ENCODE measurements at places on chromosomes 13 and 19.

GRCh38 chr13:36710396-36710795, 36.6 kb downstream of the SERTM1 start:
- no peak for DNase-seq

GRCh38 chr19:23882493-23882892, 32.2 kb upstream of the ZNF726 start:
- no peak for DNase-seq

DNA sequence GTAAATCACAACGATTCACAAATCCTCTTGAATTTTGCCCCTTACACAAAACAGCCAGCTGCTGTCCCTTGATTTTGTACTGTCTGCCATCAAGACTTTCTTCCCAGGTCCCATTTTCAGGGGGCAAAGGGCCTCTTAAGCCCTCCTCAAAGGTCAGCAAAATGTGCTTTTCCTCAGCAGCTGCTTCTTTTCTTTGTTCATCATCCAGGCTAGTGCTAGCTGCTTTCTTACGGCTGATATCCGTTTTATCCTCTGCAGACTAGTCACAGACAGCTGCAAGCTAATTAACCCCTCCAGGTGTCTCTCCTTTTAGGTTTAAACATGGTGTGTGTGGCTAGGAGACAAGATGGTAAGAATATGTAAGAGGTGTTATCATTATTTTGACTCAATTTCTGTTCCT, 90.9 kb downstream of the NALCN start:
- DNase-seq: no peak

DNA sequence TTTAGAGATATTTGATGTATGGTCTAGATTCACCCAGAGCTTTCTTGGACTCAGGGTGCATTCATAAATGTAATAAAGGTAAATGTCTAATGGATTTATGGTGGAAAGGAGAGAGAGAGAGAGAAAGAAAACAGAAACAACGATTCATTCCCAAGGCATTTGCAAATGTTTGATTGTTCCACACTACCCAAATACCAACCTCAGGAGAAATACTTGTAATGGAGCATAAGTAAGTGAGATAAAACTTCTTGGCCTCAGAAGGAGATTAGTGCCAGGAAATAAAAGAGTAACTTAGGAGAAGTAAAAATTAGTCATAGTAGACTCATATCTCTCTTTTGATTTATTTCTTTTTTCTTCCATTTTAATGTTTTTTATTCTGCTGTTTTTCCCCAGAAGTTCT, 40.6 kb upstream of the DGKH start:
- DNase-seq: no peak

DNA sequence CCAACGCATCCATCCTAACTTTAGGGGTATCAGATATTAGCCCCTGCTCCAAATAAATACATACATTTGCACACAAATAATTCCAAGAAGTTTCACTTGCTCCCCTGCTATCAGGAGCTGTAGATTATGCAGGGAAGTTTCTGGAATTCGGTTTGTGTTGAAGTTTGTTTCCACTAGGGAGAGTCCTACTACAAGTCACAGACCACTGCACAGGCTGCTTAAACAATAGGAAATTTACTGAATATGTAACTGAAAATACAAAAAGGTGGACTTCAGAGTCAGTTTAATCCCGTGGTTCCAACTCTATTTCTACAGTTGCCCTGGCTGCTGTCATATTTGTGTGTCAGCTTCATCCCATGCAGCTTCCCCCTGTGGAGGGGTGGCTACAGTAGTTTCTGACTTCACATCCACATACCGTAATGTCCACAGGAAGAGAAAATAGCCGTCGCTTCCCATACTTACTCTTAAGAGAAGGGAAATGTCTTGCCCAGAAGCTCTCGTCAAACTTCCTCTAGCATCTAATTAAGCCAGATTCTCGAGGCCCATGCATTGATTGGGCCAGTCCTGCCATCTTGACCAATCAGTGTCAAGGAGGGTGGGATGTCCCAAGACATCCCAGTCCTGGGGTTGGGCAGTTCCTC, 286.6 kb downstream of the COG6 start:
- no peak for DNase-seq

DNA sequence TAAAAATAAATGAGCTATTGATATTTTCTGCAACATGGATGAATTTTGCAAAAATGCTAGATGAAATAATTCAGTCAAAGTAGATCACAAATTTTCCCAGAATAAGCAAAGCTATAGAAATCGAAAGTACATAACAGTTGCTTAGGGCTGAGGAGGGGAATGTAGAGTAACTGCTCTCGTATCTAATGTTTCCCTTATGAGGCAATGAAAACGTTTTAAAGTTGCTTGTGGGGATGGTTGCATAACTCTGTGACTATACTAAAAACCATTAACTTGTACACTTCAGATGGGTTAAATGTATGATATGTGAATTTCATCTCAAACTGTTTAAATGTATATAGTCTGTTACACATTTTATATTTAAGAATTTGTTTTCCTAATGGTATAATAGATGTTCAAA, 231.7 kb downstream of the GGACT start:
- no peak for DNase-seq

- no peak for DNase-seq
These were observed 37.1 kb downstream of the ESD start for GRCh38 chr13:46759846-46760245.

- no peak for DNase-seq
These were observed 23.5 kb upstream of the MIER2 start for GRCh38 chr19:367963-368629.

- no peak for DNase-seq
These were observed 17.9 kb downstream of the ZNF558 start for GRCh38 chr19:8814176-8814575.

GRCh38 chr19:55552620-55553019, 7.3 kb upstream of the SBK3 start:
- DNase-seq: no peak

DNA sequence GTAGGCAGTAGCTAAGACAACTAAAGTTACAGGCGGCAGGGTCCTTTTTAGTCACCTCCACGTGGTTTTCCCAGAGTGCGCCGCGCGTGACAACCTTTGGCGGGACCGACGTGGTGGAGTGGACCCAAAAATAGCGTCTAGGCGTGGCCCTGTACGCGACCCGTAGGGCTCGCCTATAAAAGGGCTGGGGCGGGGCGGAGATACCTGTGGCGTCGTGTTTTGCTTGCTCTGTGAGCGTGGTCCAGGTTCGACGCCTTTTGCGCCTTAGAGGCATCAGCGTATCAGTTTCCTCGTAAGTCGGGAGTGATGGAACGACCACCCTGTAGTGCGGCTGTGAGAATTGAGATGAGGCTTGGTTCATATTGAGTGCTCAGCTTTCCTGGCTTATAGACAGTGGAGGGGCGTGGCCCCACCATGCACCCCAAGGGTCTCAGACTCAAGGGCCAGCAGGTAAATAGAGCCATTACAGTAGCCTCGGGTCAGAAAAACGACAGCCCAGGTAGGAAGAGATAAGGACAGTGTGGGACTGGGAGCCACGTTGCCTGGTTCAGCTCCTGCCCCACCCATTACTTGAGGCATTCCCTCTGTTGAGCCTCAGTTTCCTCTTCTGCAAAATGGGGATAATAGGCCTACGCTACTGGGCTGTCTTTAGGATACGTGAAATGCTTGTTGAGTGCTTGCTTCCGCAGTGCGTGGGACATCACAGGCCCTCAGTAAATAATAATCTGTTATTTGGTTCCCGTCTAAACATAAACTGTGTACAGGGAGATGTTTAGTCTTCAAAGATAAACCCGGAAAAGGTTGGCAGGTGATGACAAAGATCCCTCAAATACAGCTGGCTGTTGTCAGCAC, 693 bp upstream of the TMED1 start:
- DNase-seq: peak; percentile 86

DNA sequence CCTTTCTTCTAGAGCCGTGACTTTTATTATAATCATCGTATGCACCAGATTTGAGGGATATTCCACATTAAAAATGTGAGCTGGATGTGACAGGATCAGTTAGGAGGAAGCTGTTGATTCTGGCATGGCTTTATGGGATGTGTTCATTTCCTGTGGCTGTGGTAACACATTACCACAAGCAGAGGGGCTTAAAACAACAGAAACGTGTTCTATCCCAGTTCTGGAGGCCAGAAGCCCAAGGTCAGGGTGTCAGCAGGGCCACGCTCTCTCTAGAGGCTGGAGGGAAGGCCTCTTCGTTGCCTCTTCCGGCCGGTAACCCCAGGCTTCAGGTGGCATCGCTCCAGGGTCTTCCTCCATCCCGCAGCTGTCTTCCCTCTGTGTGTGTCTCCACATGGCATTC, 14.5 kb downstream of the MED25 start:
- no peak for DNase-seq

GRCh38 chr19:28701491-28701890, 511.5 kb downstream of the UQCRFS1 start:
- DNase-seq: no peak

DNA sequence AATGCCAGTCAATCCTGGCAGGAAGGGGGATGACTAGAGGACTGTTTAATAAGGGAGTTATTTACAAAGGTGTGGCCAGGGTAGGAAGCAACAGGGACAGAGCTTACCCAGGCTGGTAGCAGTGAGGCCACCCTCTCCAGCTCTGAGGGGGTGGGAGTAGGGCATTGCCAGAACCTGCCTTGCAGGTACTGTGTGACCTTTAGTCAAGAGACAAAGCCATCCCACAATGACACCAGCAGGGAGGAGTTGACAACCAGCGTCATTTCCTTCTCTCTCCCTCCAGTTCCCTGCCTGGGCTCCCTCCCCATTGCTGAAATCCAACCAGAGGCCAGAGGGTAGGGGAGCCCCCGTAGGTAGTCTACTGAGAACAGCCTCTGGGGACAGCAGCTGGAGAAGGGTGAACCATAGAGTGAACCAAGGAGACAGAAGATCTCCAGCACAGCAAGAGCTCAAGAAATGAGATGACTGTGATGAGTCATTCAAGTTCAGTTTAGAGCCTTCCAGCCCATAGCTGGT, 33.3 kb upstream of the SPATA13 start:
- peak; percentile 18 for DNase-seq
